ENCODE measurements at places on chromosomes 6 and 20.

- no peaks in the 10 kb centered on the region for H3K27me3 ChIP-seq
- H3K27ac ChIP-seq, result no peak overlapping the region
- DNase-seq, result no peak
- no peaks in the 10 kb centered on the region for H3K4me1 ChIP-seq
- no peak overlapping the region for H3K4me3 ChIP-seq
Measured at GRCh38 chr6:24990944-24991809, 55.4 kb upstream of the RIPOR2 start.

DNA sequence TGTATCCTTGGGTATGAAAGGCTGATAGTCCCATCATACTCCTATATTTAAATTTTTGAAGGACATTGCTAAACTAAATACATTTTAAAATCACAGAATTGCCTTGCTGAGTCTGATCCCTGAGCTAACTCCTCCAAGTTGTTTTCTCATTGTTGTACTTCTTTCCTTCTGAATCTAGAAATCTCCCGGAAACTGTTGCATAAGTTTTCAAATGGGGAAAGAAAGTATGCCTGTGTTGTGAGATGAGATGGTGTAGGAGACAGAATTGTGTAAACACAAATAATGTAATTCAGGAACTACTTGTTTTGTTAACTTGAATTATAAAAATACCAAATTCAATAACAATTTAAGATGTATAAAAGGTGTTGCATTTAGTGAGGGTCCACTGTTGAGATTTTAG, 7.3 kb downstream of the PNRC1 start:
- no peaks in the 10 kb centered on the region for H3K27me3 ChIP-seq
- H3K4me3 ChIP-seq, result no peak overlapping the region
- H3K36me3 ChIP-seq, result no peaks in the 10 kb centered on the region

GRCh38 chr6:146041282-146041681, 12.4 kb downstream of the GRM1 start:
- H3K27me3 ChIP-seq, result no peaks in the 10 kb centered on the region
- no peak overlapping the region for H3K27ac ChIP-seq
- H3K4me3 ChIP-seq, result no peak overlapping the region
- no peak for DNase-seq

DNA sequence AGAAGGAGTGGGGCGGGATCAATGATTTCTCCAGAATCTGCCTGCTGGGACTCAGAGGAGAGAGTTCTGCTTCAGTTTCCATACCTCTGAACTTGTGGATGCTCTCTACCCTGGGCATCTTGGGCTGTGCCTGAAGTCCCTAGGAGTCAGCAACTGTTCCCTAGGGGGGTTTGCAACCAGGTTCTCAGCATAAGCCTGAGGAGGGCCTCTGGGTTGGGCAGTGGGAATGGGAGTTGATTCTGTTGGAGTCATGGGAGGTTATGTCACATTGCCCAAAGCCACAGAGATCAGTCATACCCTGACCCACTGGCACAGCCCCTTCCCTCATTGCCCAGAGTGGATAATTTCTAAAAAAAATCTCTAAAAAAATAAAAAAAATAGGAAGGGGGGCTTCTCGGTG, 47.4 kb downstream of the MOCS1 start:
- H3K27ac ChIP-seq, result peak overlapping the region; percentile 83
- no peak overlapping the region for H3K4me3 ChIP-seq
- DNase-seq, result no peak
- no peaks in the 10 kb centered on the region for H3K27me3 ChIP-seq
- peaks cover 51% of the 10 kb centered on the region for H3K4me1 ChIP-seq

- no peaks in the 10 kb centered on the region for H3K36me3 ChIP-seq
- peak within 1 kb of the TSS; percentile 72 for H3K4me3 ChIP-seq
- H3K4me1 ChIP-seq, result no peaks in the 10 kb centered on the region
- peak; percentile 72 for DNase-seq
- H3K27ac ChIP-seq, result peak within 1 kb of the TSS; percentile 63
Measured at GRCh38 chr6:144008120-144008811, at the start of gene PLAGL1. Gene PLAGL1 (minus strand): TSS chr6:144008259. CDS start chr6:143948136, 60,123 bp downstream.

DNA sequence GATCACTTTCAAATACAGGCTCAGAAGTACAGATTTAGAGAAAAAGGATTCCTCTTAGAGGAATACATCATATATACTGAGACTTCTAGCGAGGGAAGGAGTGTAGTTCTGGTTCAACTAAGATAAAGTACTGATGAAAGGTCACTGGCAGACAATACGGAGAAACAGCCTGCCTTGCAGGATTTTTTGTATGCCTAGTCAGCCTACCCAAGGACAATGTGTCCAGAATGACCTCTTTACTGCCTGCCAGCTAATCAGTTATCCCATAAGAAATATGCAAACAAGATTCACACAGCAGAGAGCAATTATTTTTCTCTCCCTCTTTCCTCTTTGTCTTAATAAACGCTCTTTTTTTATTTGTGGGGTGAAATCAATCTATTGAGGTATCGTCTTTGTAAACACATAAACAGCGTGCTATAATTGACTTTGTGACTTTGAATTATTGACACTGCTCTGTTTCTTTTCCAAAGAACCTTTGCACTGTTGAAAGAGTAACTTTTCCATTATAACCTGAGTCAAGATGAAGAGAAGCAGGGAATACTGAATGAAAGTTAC, 1.4 kb upstream of the TSPYL4 start:
- H3K27ac ChIP-seq, result no peak overlapping the region
- H3K36me3 ChIP-seq, result peaks cover 6% of the 10 kb centered on the region
- H3K27me3 ChIP-seq, result no peaks in the 10 kb centered on the region
- peaks cover 18% of the 10 kb centered on the region for H3K4me1 ChIP-seq

DNA sequence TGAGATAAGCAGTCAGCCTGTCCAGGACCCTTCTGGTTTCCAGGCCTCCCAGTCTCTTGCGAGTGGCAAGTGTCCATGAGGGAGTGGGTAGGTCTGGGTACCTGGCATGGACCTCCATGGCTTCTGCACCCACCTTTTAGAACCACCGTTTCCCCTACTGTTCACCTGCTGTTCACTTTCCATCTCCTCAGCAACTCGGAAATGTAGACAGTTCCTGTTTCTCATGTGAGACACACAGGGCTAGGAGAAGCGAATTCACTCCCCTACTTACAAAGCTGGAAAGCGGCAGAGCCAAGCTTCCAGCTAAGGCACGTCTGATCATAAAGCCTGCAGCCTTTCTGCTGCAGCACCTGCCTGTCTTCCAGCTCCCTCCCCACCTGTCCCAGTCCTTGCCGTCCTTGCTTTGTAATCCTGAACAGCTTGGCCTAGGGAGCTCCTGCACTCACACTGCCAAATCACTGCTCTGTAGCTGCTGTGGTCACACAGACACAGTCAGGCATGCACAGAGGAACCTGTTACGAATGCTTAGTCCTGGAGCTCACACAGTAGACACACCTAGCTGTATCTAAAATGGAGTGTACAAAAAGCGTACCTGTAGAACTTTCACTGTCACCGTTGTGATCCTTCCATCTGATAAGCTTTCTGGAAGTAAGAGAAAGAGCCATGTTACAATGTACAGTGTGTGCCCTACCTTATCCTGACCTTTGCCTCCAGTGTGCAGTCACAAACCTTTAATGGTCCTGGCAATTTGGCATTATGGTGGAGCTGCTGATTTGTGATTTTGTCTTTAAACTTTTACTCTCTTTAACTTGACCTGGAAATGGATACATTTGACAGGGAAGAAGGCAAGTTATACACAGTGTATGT, 294.1 kb downstream of the NRN1 start:
- no peaks in the 10 kb centered on the region for H3K36me3 ChIP-seq
- no peak overlapping the region for H3K27ac ChIP-seq
- no peak for DNase-seq
- no peak overlapping the region for H3K4me3 ChIP-seq
- H3K27me3 ChIP-seq, result no peaks in the 10 kb centered on the region
- no peaks in the 10 kb centered on the region for H3K4me1 ChIP-seq
